ENCODE measurements at places on chromosomes 4 and X. TPM values are rescaled to one million over a fixed set of nuclear protein-coding genes. Genes with fewer than 3 reads are reported as not detected.

DNA sequence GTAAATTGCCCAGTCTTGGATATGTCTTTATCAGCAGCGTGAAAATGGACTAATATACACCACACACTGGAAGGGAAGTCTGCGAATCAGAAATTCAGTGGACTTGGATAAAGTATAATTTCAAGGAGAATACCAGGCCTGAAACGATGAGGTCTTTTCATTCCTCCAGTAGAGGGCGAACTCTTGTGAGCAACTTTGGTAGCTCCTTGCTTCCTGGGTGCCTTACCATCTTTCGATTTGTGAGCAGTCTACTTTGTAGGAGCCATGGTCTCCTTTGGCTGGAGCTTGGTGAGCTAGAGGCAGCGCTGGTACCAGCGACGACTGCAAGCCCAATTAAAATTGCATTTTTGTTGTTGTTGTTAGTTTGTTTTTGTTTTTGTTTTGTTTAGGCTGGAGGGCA lies 791.9 kb downstream of the FAT4 start:
- peak; percentile 12 for DNase-seq

DNA sequence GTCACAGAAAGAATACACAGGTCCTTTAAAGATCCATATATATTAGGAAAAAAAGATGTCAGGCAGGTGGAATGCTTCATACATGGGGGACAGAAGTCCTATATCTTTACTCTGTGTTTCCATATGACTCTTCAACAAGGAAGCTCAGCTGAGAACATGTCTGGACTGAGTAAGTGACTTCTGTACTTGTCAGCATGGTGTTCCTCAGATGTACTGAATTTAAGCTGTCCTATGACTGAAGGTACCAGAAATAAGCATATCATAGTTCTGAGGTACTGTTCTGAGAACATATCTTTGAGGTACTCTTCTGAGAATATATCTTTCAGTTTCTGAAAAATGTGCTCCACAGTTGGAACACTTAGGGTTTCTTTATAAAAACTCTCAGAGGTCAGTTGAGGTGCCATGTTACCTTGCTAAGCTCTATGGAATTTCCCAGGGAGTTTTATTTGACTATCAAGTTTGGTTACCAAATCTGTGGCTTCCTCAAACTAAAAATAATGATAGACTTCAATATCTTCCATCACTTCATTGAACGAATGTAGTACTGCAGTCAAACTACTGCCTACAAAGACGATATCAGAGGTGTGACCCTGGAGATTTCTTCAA lies 597.2 kb upstream of the GNPDA2 start:
- DNase-seq: no peak

PDE6B gene
- total RNA-seq: 1.9 TPM

- peak; percentile 35 for DNase-seq
These were observed 53.0 kb downstream of the COQ2 start for GRCh38 chr4:83231620-83232076.

ZXDA gene
- 3.2 TPM for total RNA-seq

- DNase-seq: peak; percentile 28
These were observed 329.2 kb downstream of the INPP4B start for GRCh38 chr4:142516686-142517526.

GRCh38 chr4:98287328-98287727 lies 26.1 kb downstream of the RAP1GDS1 start:
- DNase-seq: no peak

GPRIN3 gene
- total RNA-seq: 0.62 TPM

CXCL9 gene
- total RNA-seq: not detected

GPM6B gene
- total RNA-seq: 0.04 TPM

GRCh38 chr4:1792832-1793495 lies at the start of gene FGFR3:
TSS of gene FGFR3 (plus strand) at chr4:1793293. CDS start at chr4:1793935, 642 bp downstream.
- no peak for DNase-seq

GRCh38 chr4:75056277-75056676 lies 123.4 kb downstream of the PARM1 start:
- DNase-seq: no peak

ZNF630 gene
- total RNA-seq: 4.4 TPM

WAS gene
- total RNA-seq: 0.16 TPM

DNA sequence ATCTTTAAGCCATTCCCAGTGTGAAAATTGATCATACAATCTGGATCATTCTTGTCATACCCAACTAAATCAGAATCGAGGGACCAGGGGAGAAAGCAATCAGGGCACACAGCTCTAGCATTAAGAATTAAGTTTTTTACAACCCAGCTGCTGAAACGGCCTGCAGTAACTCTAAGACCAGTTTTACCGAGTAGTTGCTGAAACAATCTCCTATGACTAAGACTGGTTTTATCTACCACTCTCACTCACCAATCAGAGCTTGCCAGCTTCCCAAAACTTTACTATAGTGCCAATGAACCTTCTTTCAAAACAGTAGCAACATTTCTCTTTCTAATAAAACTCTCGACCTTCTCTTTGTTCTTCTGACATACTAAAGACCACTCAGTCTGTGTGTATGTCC lies 2.8 kb upstream of the SAP30 start:
- no peak for DNase-seq

TLR1 gene
- total RNA-seq: 4.2 TPM

DNA sequence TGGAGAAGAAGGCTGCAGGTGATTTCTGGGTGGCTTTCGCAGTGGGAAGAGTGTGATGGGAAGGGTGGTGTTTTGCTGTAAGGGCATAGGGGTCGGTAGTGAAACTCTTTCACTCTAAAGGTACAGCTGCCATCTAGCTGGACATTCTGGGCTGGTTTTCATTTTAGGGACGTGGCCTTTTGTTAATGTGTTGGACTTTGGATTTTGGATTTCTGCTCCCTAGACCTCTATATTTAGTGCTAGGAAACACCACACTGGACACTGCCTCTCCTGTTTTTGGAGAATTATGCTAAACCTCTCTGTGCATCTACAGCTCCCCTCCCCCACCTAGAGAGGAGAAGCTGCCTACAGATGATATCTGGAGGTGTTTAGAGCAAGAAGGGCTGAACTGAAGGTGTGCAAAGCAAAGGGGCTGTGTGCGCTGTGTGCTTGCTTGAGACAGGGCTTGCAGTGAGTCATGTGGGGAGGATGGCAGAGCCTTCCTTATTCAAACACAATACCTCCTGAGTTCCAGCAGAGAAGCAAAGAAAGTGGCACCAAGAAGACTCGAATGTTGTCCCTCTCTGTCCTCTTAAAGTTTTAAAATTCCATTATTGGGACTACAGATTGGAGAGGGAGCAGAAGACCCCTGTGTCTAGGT lies 47.9 kb downstream of the STARD8 start:
- no peak for DNase-seq

DNA sequence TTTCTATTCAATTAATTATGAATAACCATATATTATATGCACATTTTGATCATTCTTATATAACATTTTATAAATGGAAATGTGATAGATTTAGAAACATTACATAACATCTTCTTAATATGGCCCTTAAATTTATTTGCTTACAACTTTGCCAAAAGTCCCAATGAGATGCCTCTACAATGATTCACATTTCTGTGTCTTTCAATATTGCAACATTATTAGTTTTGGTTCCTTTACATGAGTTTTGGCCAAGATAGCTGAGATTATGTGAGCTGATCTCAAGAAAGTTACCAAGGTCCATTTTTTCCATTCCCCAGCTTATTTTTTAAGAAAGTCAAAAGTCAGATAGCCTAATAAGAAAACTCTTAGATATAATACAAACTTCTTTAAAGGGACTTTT lies 361.2 kb downstream of the PCDH7 start:
- DNase-seq: no peak

ATP1B4 gene
- total RNA-seq: not detected

VSIG4 gene
- not detected for total RNA-seq

DNA sequence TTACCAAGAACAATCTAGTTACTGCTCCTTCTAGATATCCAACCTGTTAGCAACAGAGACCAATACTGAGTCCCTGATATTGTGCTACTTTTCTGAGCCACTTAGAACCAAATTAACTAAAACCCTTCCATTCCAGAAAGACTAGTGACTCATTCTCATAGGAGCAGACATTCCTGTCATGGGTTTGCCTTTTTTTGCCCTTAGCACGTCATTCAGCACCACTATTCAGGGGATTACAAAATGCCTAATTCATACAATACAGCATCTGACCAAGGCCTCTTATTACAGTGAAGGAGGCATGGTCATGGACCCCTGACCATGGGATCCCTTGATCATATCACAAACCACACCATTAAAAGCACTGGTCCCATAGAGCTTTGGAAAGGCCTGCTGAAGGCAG lies 123.8 kb upstream of the CXCL13 start:
- DNase-seq: no peak

- no peak for DNase-seq
These were observed 531.2 kb downstream of the GALNTL6 start for GRCh38 chr4:172344308-172344938.

DNA sequence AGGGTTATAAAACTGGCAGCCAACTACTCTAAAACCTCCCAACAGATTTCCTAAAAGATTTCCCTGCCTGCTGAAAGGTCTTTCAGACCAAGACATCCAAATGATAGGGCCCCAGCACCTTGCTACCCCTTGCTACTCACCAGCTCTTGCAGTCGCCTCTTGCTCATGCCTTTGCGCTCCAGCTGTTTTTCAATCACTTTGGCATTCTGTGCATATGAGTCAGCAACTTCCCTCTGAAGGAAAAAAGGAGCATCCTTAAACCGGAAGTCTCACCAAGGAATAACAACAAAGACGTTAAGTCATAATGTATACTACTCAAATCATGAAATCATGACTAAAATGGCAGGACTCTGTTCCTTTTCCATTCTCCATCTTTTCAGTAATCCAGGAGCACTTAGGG lies 24.0 kb downstream of the STEEP1 start:
- DNase-seq: peak; percentile 55

IRAK1 gene
- 50.0 TPM for total RNA-seq

CT45A8 gene
- total RNA-seq: not detected
